ENCODE measurements at places on chromosomes 2 and 18.

- DNase-seq: no peak
Measured at GRCh38 chr2:168607992-168608391, 151.9 kb downstream of the CERS6 start.

- peak; percentile 3 for DNase-seq
Measured at GRCh38 chr2:105582952-105583660, 161.6 kb upstream of the NCK2 start.

- DNase-seq: no peak
Measured at GRCh38 chr2:234212534-234212933, 162.0 kb downstream of the SPP2 start.

DNA sequence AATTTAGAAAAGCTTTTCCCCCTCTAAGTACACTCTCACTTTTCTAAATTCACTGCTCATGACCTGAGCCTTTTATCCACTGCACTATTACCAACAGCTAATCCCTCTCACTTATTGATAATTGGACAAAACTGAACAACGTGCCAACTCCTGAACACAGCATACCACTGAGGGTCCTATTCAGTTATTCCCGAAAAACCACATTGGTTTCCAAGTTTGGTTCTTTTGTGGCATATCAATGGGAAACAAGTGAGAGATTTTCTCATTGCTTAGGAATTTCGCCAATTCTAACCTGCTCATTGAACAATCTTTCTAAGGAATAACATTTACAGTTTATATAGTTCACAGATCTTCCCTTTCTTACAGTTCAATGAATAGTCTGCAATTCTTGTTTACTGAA is 977.4 kb downstream of the TMEM182 start:
- no peak for DNase-seq

- DNase-seq: no peak
Measured at GRCh38 chr18:44298566-44298965, 382.1 kb upstream of the SETBP1 start.

GRCh38 chr18:35386600-35387100 is 9.5 kb upstream of the ZNF396 start:
- peak; percentile 77 for DNase-seq

GRCh38 chr2:48527226-48527885 is 2.6 kb upstream of the STON1 start:
- DNase-seq: no peak

- no peak for DNase-seq
Measured at GRCh38 chr2:125746321-125747164, 909.4 kb upstream of the GYPC start.

- DNase-seq: no peak
Measured at GRCh38 chr18:26287644-26288043, 61.4 kb downstream of the TAF4B start.

- DNase-seq: no peak
Measured at GRCh38 chr2:196289000-196289399, 117.6 kb upstream of the STK17B start.

- DNase-seq: no peak
Measured at GRCh38 chr2:27245116-27245515, 17.7 kb downstream of the SLC30A3 start.

GRCh38 chr2:237434866-237435311 is 20.9 kb upstream of the COL6A3 start:
- DNase-seq: no peak

GRCh38 chr2:37858725-37859267 is 66.3 kb upstream of the RMDN2 start:
- no peak for DNase-seq

- DNase-seq: no peak
Measured at GRCh38 chr2:3628800-3629199, 29.2 kb upstream of the ALLC start.

GRCh38 chr2:159788253-159788652 is 9.8 kb downstream of the CD302 start:
- peak; percentile 73 for DNase-seq

DNA sequence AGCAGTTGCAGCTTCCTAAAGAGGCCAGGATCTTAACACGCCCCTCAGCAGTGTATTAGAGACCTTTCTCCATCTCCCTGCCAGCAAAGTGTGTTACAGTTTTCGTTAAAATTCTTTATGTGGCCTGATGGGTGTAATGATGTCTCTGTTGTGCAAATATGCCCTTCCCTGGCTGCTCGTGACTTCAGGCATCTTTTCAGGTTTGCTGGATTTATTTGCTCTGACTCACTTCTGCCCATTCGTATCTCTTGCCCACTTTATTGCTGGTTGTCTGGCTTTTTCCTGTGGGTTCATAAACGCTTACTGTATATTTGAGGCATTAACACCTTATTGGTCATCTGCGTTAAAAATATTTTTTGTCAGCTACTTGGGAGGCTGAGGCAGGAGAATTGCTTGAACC is 134.5 kb downstream of the ASB1 start:
- DNase-seq: no peak

DNA sequence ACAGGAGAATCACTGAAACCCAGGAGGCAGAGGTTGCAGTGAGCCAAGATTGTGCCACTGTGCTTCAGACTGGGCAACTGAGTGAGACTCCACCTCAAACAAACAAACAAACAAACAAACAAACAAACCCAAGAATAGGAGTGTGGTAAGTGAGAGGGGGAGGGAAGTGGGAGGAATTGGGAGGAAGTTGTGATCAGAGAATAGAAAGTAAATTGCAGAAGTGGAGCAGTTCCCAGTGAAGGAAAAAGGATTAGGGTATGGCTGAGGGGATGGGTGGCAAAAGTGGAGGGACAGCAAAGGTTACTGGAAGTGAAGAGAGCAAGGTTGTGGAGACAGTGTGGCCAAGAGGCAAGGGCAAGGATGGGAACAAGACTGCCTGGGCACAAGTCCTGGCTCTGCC is 41.1 kb upstream of the C1GALT1C1L start:
- no peak for DNase-seq

- DNase-seq: no peak
Measured at GRCh38 chr2:190978389-190979053, 35.5 kb downstream of the STAT1 start.

- DNase-seq: no peak
Measured at GRCh38 chr18:59821983-59822382, 77.8 kb upstream of the PMAIP1 start.

DNA sequence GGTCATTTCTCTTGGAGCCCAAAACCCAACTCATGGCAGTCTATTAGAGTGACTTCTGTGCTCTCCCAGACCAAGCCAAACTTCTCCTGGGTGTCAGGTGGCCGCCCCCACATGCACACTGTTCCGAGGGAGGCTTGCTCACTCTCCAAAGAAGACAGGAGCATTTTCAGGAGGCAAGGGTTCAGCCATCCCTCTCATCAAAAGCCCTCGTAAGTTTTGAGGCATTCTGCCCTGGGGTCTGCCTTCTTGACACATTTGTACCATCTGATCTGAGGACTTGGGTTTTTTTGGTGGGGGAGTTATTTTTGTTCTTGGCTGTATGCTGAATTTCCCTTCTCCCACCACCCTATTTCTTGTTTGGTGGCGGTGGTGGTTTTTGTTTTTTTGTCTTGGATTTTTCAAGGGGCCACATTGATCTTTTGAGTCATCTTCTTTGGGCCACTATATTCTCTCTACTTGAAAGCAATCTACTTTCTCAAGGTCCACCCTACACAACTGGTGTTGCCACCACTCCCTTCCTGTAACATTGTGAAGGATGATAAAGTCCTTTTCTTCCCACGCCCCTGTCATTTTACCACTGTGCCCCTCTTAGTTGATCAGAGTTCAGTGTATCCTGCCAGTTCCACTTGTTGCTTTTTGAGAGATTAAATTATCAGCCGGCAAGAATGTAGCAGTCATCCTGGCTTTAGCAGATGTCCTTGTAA is 255.8 kb downstream of the CYP26B1 start:
- no peak for DNase-seq

DNA sequence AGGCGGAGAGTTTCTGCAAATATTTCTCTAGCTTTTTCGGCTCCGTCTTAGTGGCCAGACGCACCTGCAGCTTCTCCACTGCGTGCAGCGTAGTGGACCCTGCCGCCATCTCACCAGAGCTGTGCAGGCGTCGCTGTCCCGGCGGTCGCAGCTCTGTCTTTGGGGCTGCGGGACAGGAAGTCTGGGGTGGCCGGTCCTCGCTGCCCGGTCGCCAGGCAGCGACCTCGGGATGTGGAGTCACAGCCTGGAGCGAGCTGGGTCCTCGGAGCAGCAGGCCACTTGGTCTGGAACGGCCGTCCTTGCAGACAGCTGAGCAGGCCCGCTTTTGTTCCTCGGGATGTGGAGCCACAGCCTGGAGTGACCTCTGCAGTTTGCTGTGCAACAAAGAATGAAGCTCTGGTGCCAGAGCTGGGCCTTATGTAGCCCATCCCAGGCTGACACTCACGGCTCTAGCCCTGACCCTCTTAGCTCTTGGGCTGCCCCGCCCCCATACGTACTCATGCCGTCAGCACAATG is at the start of gene ELOA2:
Gene ELOA2, minus strand, starts transcription at position 466 of the 516 bp plus-strand sequence. Its CDS starts 357 bp downstream, at position 109.
- no peak for DNase-seq

GRCh38 chr2:195732574-195732973 is 75.5 kb downstream of the SLC39A10 start:
- DNase-seq: no peak

DNA sequence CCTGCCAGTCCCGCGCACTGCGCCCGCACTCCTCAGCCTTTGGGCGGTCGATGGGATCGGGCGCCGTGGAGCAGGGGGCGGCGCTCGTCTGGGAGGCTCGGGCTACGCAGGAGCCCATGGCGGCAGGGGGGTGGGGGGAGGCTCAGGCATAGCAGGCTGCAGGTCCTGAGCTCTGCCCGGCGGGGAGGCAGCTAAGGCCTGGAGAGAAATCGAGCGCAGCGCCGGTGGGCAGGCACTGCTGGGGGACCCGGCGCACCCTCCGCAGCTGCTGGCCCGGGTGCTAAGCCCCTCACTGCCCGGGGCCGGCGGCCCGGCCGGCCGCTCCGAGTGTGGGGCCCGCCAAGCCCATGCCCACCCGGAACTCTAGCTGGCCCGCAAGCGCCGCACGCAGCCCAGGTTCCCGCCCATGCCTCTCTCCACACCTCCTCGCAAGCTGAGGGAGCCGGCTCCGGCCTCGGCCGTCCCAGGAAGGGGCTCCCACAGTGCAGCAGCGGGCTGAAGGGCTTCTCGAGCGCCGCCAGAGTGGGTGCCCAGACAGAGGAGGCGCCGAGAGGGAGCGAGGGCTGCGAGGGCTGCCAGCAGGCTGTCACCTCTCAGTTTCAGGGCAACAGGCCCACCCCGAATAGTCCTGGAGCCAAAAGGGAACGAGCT is 74.1 kb downstream of the PSMG2 start:
- no peak for DNase-seq

DNA sequence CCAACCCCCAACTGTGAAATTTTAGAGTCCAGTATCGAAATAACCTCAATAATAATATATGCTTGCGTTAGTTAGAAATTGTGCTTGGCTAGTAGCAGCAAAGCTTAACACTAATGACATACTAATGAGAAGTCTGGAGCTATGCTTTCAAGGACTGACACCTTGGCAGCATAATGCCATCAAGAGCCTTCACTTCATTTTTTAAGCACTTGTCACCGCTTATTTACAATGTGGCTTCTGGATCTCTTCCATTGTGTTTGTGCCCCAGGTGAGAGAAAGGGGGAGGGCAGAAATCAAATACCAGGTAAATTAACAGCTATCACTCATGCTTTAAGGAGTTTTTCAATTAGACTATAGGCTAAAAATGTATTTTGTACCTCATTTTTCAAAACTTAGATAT is 101.5 kb downstream of the CDH7 start:
- no peak for DNase-seq

DNA sequence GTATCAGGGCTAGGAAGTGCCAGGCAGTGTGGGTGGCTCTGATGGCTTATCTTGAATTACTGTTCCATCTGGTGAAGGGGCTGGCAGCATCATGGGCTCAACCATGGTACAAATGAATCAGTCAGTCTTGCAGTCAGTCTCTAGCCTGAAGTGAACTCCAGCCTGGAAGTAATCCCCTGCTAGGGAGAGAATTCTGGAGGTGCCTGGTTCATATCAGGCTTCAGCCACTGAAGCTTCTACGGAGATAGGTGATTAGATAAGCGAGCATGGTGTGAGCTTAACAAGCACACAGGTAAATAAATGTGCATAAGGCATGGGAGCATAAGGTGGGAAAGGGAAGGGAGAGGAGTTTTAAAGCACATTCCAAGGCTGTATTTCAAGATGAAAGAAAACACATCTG is 541.7 kb downstream of the MBD2 start:
- no peak for DNase-seq

- DNase-seq: no peak
Measured at GRCh38 chr18:80238651-80239260, 8.6 kb downstream of the PARD6G start.

DNA sequence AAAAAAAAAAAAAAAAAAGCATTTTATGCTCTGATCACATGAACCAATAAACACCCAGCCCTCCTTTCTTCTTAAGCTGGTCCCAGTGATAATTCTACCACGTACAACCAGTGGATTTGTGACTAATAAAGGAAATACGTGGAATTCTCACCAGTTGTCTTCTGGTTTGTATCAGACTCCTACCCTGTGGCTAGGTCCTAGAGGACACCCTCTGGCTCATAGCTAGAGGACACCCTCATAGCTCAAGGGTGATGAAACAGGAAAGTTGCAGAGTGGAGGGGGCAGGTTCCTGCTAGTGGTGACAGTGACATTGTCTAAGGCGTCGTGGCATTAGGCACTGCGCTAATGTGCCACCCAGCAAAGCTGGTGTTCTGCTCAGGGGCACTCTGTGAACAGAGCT is 167.8 kb downstream of the BCL11A start:
- DNase-seq: no peak

DNA sequence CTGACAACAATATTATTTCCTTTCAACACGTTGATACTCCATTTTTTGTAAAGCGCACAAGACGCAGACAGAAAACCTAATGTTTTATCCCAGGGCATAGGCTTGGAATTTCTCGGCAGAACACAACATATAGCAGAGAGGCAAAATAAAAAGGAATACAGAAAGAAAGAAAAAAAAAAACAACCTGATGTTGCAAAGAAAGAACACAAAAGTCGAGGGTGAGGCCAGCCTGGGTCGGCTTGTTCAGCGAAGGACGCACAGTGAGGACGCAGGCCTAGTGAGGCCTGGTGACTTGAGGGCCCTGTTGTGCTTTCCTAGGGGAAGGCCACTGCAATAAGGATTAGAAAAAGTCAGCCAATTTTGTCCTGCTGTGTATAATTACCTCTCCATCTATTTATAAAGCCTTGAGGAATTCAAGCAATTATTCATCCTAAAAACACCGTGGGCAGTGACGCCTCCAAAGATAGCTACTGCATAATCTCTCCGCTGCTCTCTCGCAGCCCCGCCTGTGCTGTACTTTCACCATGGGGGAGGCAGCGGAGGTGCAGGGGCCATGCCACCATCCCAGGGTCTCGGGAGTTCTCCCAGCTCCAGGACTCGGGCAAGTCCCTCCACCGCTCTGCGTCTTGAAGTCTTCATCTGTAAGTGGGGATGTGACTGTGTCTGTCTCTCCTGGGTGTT is 61.9 kb upstream of the SH3RF3 start:
- DNase-seq: no peak

DNA sequence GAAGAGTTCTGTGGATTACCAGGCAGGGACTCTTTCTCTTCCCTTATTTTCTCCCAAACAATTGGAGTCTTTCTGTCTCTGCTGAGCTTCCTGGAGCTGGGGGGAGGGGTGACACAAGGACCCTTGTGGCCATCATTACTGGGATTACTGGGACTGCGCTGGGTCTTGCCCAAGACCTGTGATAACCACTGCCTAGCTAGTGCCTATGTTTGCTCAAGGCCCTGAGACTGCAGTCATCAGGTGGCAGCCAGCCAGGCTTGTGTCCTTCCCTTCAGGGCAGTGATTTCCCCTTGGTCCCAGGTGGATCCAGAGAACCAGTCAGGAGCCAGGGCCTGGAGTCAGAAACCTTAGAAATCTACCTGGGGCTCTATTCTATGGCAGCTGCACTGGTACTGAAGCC is 355.6 kb downstream of the PARD3B start:
- DNase-seq: no peak

GRCh38 chr2:217332866-217333265 is 473.0 kb upstream of the TNP1 start:
- DNase-seq: no peak

Measured in NCI-H2029 (cell line).